DMS153 (cell line): ENCODE measurements at places on chromosomes 4 and X.

GRCh38 chrX:63664083-63664482, 120.9 kb downstream of the ARHGEF9 start:
- DNase-seq = no peak

- no peak for DNase-seq
These were observed 315.1 kb upstream of the ADGRL3 start for GRCh38 chr4:60885011-60885410.

DNA sequence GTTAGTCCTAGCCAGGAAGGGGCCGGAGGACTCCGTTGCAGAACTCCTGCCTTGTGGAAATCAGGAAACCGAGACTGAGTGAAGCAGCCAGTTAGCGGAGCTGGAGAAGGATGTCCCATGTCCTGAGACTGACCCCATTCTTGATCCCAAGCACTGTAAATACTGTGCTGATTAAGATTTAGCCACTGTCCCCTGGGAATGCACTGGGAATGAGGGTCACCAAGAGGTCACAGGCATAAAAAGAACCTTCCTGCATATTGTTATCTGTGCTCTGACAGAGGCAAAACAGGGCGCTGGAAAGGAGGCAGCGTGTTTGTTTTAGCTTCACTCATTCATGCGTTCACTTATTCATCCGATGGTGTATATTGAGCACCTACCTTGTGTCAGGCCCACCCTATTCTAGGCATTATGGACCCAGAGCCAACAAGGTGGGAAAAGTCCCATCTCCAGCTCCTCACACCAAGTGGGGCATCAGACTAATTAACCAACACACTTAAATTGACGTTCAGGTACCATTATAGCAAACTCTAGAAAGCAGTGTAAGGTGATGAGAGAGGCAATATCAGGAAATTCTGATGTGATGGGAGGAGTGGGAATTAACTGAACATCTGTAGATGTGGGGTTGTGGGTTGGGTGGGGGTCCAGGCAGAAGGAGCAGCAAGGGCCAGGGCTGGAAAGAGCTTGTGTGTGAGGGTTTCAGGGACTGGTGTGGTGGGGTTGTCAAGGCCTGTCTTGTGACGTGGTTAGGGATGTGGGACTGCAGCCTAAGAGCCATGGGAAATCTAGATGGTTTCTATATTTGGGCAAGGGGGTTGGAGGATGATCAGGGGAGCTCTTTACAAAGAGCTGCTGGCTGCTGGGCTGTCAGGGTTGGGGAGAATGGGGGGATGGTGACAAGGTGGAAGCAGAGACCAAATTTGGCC, 10.6 kb upstream of the SLC2A9 start:
- DNase-seq = no peak

- no peak for DNase-seq
These were observed 8.3 kb upstream of the CITED1 start for GRCh38 chrX:72313707-72314641.

DNA sequence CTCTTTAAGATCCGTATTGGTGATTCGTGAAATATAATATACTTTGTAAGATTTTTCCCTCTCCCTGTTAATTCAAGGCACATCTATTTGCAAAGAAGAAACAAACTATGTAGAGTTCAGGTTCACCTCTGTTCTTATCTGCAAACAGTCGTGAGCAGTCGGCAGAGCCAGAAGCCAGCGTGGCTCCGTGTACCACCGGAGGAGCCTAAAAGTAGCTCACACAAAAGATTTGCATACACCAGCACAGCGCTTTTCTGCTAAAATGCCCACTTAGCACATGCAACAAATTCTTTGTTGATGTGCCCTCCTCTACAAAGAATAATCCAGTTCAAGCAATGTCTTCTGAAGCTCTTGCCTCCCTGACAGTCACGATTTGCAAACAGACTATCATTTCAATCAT, 416.0 kb upstream of the TENM3 start:
- no peak for DNase-seq

DNA sequence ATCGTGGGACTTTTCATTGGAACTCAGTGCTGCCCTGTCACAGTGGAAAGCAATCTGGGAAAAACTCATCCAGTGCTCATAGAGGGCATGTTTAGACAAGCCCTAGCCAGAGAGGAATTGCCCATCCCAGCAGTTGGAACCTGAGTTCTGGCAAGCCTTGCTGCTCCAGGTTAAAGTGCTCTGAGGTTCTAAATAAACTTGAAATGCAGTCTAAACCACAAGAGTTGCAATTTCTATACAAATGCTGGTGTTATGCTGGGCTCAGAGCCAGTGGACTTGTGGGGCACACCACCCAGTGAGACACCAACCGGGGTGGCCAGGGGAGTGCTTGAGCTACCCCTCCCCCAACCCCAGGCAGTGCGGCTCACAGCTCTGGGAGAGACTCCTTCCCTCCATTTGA, 142.8 kb upstream of the PPP1R2C start:
- DNase-seq = no peak
